Hematopoietic multipotent progenitor cell treated with erythropoietin and hydrocortisone succinate and interleukin-3 and kit ligand, for 8 days (in vitro differentiated cells): ENCODE measurements at places on chromosomes 4 and X.
A peak's percentile ranks its signal among the peaks of the same experiment; 100 is the strongest.

DNA sequence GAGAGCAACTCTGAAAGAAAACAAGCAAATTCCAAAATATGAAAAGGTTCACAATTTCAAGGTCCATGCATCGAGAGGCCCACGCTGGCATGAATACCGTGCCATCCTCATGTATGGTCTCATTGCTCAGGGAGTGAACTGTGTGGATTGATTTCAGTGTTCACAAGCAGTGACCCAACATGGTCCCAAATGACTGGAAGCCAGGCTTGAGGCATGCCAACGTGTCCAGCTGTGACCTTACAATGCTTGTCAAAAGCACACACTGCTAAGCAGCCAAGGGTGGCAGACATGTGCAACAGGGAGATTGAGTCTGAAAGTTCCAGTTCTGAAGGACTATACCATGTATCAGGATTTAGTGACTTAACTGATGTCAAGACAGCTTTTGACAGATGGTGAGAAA is 58.7 kb upstream of the CLDN24 start:
- DNase-seq = no peak

GRCh38 chr4:165874072-165874790 is 1.2 kb downstream of the TLL1 start:
- DNase-seq = no peak

DNA sequence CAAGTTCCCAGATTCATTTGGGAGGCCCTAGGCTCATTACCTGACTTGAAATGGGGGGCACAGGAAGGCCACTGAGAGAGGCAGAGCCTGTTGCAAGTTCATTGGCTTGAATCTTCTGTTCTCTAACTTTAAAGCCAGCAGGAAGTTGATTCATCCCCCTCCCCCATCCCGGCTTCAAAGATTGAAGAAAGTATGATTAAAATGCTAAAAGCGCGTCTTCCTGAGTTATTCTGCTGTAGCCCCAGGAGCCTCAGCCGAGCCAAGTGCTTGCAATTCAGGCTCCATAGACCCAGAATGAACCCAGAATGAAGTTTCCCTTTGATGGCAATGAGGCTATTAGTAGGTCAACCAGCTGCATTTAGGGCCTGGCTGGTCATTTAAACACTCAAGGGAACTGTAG is 14.7 kb downstream of the CHST7 start:
- DNase-seq = no peak

GRCh38 chrX:41665686-41666085 is 23.1 kb upstream of the GPR34 start:
- no peak for DNase-seq

DNA sequence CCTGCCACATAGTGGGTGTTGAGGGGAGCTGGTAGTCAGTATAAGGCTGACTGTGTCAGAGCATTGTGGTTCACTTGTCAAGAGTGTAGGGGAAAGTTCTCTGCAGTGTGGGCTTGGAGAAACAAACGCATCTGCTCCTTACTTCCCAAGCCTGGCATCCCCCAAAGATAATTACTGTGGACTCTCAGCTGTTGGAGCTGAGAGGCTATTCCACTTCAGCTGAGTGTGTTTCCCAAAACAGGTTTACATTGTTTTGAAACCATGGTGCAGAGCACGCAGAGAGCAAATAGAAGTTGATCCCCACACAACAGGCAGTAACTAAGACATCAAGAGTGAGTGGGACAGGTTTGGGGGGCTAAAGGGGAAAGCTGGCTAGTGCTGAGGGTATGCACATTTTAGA is 181.0 kb upstream of the EOLA2 start:
- DNase-seq = no peak

- no peak for DNase-seq
Measured at GRCh38 chrX:45196701-45197100, 4.0 kb downstream of the DIPK2B start.

GRCh38 chrX:37685381-37686359 is at the start of gene XK:
TSS of gene XK (plus strand) at chrX:37685791. CDS start at chrX:37685962, 171 bp downstream.
- DNase-seq = peak; percentile 78

- no peak for DNase-seq
Measured at GRCh38 chr4:101793397-101793796, 2.9 kb downstream of the BANK1 start.

DNA sequence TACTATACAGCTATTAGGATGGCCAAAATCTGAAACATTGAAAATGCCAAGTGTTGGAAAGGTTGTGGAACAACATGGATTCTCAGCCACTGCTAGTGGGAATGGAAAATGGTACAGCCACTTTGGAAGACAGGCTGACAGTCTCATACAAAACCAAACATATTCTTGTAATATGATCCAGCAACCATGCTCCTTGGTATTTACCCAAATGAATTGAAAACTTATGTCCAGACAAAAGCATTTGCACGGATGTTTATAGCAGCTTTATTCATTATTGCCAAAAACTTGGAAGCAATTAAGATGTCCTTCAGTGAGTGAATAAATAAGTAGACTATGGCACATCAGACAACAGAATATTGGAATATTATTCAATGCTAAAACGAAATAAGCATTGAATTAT is 105.8 kb upstream of the DCLK2 start:
- no peak for DNase-seq
